Vein endothelial cell (primary cell): ENCODE measurements at places on chromosomes 5 and 9. TPM values are rescaled to one million over a fixed set of nuclear protein-coding genes. Genes with fewer than 3 reads are reported as not detected.

GZMA gene
- 0.33 TPM in 1 of 2 replicates, not detected in the other for total RNA-seq

ANKRD18A gene
- total RNA-seq = under 0.01 TPM in 1 of 2 replicates, not detected in the other

TMEM232 gene
- 0.67 and 2.3 TPM in 2 replicates for total RNA-seq

GALNT12 gene
- under 0.01 and 0.76 TPM in 2 replicates for total RNA-seq

PLEKHG4B gene
- total RNA-seq = not detected in 2 replicates

PCDHB16 gene
- 0.65 and 0.86 TPM in 2 replicates for total RNA-seq

AOPEP gene
- total RNA-seq = 28.6 and 32.0 TPM in 2 replicates

MCIDAS gene
- total RNA-seq = not detected in 2 replicates

ISL1 gene
- not detected in 2 replicates for total RNA-seq

TLN1 gene
- 294 and 296 TPM in 2 replicates for total RNA-seq

ABITRAM gene
- total RNA-seq = 7.8 and 8.0 TPM in 2 replicates

QRFP gene
- not detected in 2 replicates for total RNA-seq

SH3RF2 gene
- total RNA-seq = under 0.01 and 0.67 TPM in 2 replicates

SPINK4 gene
- not detected in 2 replicates for total RNA-seq

CDC20B gene
- under 0.01 and 0.19 TPM in 2 replicates for total RNA-seq

NFIL3 gene
- 4.6 and 5.7 TPM in 2 replicates for total RNA-seq

RFESD gene
- total RNA-seq = 0.65 and 1.4 TPM in 2 replicates

PTPRD gene
- total RNA-seq = 29.2 and 51.9 TPM in 2 replicates

GDNF gene
- total RNA-seq = under 0.01 TPM in 1 of 2 replicates, not detected in the other

ZNF483 gene
- 2.8 and 2.9 TPM in 2 replicates for total RNA-seq

NLN gene
- 37.9 and 47.1 TPM in 2 replicates for total RNA-seq

ALDH1A1 gene
- total RNA-seq = 188 and 196 TPM in 2 replicates

TXNDC8 gene
- total RNA-seq = not detected in 2 replicates

TAF1L gene
- under 0.01 TPM in 1 of 2 replicates, not detected in the other for total RNA-seq

C7 gene
- total RNA-seq = 0.67 and 3.9 TPM in 2 replicates

CAMLG gene
- 30.9 and 37.6 TPM in 2 replicates for total RNA-seq

PALM2AKAP2 gene
- total RNA-seq = under 0.01 and 0.29 TPM in 2 replicates

BAG1 gene
- total RNA-seq = 30.1 and 58.3 TPM in 2 replicates

SUSD3 gene
- total RNA-seq = 0.98 TPM in 1 of 2 replicates, not detected in the other

TNC gene
- total RNA-seq = 1.3 and 2.7 TPM in 2 replicates

GABRA1 gene
- total RNA-seq = not detected in 2 replicates

FAXDC2 gene
- total RNA-seq = 6.2 and 8.8 TPM in 2 replicates

SH2D3C gene
- total RNA-seq = 71.9 and 85.9 TPM in 2 replicates

SLC27A6 gene
- total RNA-seq = not detected in 2 replicates

GBGT1 gene
- 17.3 and 36.9 TPM in 2 replicates for total RNA-seq

LPAR1 gene
- 0.33 and 0.76 TPM in 2 replicates for total RNA-seq

FAM78A gene
- total RNA-seq = 6.5 and 7.5 TPM in 2 replicates

C8G gene
- 0.33 and 0.76 TPM in 2 replicates for total RNA-seq

ATP10B gene
- total RNA-seq = not detected in 2 replicates

LCN6 gene
- 0.33 TPM in 1 of 2 replicates, not detected in the other for total RNA-seq

SPAAR gene
- total RNA-seq = 2.0 and 4.5 TPM in 2 replicates

OCLN gene
- total RNA-seq = 7.7 and 11.8 TPM in 2 replicates

IFNA2 gene
- total RNA-seq = not detected in 2 replicates

TAF11L12 gene
- not detected in 2 replicates for total RNA-seq

GARIN3 gene
- total RNA-seq = not detected in 2 replicates

ZNF608 gene
- total RNA-seq = 18.2 and 26.8 TPM in 2 replicates

PAXX gene
- total RNA-seq = 14.6 and 19.6 TPM in 2 replicates

WDR38 gene
- total RNA-seq = not detected in 2 replicates

AFAP1L1 gene
- 98.3 and 130 TPM in 2 replicates for total RNA-seq

PCAT7 gene
- total RNA-seq = not detected in 2 replicates

ZNG1E gene
- total RNA-seq = 37.9 and 43.4 TPM in 2 replicates

DMGDH gene
- total RNA-seq = 0.33 and 0.38 TPM in 2 replicates

LHX3 gene
- total RNA-seq = not detected in 2 replicates

TNFSF8 gene
- total RNA-seq = not detected in 2 replicates

GEMIN5 gene
- total RNA-seq = 20.6 and 22.7 TPM in 2 replicates

SLC23A1 gene
- total RNA-seq = not detected in 2 replicates

TCF7 gene
- 0.29 and 0.33 TPM in 2 replicates for total RNA-seq

PRPF4 gene
- 23.2 and 28.2 TPM in 2 replicates for total RNA-seq

TAS2R1 gene
- not detected in 2 replicates for total RNA-seq

CCDC171 gene
- total RNA-seq = 0.98 and 1.1 TPM in 2 replicates
